ENCODE measurements at places on chromosomes 6 and 20.

DNA sequence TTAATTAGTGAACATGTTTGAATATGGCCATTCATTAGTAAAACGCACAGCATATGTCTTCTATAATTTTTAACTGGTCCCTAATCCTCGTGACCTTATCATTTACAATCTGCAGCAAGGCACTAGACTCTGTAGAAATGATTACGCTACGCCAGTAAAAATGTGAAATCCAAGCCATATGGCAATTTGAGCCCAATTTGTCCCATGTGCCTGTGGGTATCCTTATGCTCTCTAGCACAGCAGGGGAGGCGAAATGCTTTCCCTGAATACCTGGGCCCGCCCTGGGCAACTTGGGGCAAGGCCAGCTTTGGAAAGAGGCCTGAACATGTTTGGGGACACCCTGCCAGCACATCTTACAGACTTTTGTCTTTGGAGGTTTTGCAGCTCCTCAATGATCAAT is 122.7 kb upstream of the AGPAT4 start:
- DNase-seq, result no peak

DNA sequence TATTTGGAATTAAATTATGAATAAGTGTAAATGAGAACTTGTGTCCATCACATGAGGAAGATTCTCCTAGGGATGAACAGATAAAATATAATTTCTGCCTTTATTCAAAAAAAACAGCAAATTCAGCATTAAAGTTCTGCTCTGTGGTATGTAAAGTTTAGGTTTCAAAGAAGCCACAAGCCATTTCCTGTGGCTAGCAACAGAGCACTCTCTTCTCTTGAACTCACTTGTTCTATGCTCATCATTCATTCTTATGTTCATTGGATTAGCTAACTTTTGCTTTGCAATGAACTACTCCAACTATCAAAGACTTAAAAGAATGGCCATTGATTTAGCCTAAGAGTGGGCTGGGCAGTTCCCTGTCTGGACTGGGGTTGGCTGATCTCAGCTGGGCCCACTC is 20.8 kb upstream of the SNRPB2 start:
- peak; percentile 25 for DNase-seq

- DNase-seq, result no peak
These were observed 73.7 kb upstream of the SLC24A3 start for GRCh38 chr20:19138758-19139157.

GRCh38 chr6:35214869-35215664 is 1.3 kb downstream of the SCUBE3 start:
- no peak for DNase-seq

GRCh38 chr6:5094327-5094726 is 9.2 kb downstream of the PPP1R3G start:
- no peak for DNase-seq

DNA sequence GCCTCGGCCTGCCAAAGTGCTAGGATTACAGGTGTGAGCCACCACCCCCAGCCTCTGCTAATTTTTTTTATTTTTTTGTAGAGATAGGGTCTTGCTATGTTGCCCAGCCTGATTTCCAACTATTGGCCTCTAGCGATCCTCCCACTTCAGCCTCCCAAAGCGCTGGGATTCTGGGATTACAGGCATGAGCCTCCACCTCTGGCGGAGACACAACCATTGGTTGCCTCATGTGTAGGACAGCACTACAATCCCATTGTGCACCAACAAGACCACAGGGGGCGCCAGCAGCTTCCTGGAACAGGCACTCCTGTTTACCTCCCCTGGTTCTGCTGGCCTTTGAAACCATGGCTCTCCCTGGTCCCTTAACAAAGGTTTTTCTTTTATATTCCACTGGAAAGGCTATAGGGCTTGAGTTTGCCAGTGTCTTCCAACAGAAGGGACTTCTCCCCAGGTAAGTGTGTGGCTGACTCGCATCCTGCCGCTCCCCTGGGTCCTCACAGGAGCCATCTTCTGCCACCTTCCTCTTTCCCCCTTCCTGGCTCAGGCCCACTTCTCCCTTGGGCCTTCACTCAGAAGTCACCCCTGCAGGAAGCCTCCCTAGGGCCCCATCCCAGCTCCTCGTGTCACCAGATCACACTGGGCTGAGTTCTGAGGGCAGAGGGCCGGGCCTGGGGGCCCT is 39.2 kb upstream of the TLDC2 start:
- DNase-seq, result peak; percentile 8

DNA sequence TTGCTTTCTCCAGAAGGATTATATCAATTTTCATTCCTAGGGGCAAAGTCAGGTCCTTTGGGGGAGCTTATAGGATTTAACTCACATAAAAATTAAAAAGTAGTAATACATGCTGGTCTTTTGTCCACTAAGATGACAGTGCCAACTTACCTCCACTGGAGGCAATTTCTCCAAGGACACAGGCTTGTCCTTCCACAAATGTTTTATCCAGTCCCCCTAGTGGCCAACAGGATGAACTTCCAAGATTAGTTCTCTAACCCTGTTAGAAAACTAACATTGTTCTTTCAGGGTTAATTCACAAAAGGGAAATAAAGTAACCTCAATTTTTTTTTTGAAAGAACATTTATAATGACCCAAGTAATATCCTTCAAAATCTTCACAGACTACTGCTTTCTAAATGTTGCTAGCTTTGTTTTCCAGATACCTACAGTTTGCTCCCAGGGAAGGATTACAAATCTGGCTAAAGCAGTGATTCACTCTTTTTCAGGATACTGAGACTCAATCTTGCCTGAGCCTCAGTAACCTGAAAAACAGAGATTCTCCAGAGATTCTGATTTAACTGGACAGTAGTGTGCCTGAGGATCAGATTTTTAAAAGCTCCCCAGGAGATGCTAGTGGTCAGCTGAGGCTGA is 31.7 kb upstream of the UBR2 start:
- DNase-seq, result peak; percentile 58

GRCh38 chr20:58652606-58653294 is 1.7 kb downstream of the STX16 start:
- DNase-seq, result no peak

DNA sequence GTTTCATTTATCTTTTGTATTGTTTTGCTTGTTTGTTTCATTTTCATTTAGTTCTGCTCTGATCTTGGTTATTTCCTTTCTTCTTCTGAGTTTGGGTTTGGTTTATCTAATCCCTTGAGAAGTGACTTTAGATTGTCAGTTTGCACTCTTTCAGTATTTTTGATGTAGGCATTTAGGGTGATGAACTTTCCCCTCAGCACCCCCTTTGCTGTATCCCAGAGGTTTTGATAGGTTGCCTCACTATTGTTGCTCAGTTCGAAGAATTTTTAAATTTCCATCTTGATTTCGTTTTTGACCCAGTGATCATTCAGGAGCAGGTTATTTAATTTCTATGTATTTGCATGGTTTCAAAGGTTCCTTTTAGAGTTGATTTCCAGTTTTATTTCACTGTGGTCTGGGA is 119.6 kb upstream of the SSTR4 start:
- DNase-seq, result no peak

- no peak for DNase-seq
These were observed 490 bp downstream of the JAG1 start for GRCh38 chr20:10673176-10673841.

DNA sequence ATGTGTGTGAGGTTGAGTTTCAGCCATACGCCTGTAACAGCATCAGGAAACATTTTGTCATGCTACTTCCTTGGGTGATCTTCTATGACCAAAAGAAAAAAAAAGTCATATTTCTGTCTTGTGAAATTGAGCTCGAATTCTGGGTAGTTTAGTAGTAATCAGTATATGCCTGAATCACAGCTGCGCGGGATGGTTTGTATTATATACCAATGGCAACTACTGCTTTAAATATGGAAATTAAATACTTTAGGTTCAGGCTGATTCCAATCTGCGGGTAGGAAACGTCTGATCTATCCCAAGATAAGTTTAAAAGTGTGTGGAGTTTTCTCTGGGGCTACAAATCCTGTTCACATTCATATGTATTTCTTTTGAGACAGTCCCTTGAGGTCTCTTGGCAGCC is 115.6 kb upstream of the FERMT1 start:
- no peak for DNase-seq

DNA sequence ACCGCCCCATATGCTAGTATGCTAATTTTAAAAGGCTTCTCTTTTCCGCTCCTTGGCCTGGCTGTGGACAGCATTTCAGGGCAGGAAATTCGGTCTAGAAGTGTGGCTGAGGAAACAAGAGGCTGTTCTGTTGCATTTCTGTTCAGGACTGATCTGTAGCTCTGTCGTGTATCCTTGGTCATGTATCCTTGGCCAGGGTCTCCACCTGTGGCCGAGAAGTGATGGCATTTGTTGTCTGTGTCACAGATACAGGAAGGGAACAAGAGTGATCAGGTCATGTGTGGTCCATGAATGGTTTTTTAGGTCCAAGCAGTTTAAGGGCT is 300.5 kb upstream of the SUPT3H start:
- DNase-seq, result no peak

GRCh38 chr6:35161266-35161665 is 20.1 kb upstream of the TCP11 start:
- DNase-seq, result no peak

- no peak for DNase-seq
These were observed 1.8 kb downstream of the SSR1 start for GRCh38 chr6:7311176-7311575.

- no peak for DNase-seq
These were observed 36.1 kb downstream of the CTNNBL1 start for GRCh38 chr20:37729909-37730308.

GRCh38 chr20:48783533-48784272 is 44.1 kb downstream of the PREX1 start:
- peak; percentile 53 for DNase-seq

GRCh38 chr6:133632206-133632605 is 256.7 kb upstream of the TCF21 start:
- no peak for DNase-seq

- peak; percentile 30 for DNase-seq
These were observed 15.2 kb downstream of the FAM210B start for GRCh38 chr20:56373942-56374341.

- no peak for DNase-seq
These were observed 1.1 kb downstream of the LRRC1 start for GRCh38 chr6:53795702-53796450.

DNA sequence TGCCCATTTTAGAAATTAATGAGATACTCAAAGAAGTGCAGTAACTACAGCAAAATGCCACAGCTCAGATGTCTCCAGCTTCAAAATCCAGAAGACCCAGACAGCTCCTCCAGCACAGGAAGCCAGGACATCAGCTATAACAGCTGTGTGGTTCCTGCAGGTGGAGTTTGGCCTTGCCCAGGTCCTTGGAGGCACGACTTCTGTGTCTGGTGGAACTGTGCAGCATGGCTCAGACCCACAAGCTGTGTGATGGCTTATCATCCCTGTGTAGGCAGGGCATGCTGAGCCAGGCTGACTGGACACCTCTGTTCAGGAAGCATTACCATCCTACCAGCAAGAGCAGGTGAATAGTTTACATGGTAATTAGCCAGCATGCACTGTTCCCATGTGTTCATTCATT is 26.5 kb upstream of the CD93 start:
- no peak for DNase-seq

DNA sequence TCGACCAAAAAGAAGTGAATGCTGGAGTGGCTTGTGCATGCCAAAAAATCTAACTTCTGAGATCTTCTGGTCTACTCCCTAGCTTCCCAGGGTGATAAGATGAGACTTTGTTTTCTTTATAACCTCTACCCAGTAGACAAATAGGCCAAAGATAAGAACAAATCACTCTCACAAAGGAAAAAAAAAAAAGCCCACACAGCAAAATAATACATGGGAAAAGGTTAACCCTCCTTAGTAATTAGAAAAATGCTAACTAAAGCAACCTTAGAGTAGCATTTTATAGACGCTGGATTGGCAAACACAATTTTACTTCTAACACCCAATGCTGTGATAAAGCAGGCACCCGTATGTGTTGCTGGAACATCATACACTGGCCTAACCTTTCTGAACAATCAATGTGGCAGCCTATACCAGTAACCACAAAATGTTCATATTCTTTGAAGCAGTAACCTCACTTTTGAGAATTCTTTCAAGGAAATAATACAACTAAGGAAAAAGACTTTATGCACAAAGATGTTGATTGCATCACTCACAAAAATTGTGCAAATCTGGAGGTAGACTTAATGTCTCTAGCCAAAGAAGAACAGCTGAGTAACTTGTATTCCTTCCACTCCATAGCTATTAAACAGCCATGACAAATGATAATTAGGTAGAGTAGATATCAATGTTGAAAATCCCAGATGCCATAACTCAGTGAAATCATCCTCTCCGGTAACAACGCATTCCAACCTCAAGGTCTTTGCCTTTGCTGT is 116.3 kb upstream of the QKI start:
- no peak for DNase-seq

DNA sequence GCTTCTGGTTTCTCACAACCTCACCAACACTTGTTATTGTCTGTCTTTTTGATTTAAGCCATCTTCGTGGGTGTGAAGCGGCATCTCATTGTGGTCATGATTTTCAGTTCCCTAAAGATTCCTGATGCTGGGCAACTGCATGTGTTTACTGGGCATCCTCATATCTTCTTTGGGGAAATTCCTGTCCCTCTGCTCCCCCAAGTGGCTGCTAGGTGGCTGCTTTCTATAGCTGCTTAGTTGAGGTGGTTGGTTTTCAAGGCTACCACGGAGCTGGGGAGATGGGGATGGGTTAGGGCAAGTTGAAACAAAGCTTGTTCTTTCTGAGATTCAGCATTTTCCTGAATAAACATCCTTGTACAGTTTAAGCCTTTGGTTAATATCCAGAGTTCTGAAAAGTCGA is 403.9 kb upstream of the SULF2 start:
- no peak for DNase-seq

- peak; percentile 69 for DNase-seq
These were observed 36.5 kb downstream of the PPP1R16B start for GRCh38 chr20:38842026-38842425.

DNA sequence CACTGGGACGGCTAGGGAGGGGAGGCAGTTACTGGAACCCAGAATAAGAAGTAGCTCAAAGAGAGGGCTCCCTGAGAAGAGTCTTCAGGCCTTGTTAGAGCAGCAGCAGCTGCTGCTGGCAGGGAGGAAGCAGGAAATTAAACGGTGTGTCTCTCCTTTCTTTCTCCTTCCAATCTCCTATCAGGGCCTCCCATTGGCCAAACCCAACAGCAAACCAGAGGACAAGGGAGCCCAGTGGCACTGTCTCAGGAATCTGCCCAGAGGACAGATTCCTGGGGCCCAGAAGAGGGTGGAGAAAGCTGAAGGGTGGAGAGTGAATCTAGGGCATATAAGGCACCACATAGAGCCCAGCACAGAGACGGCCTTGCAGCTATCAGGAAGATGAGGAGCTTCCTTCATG is 10.2 kb downstream of the BTN3A1 start:
- DNase-seq, result no peak

DNA sequence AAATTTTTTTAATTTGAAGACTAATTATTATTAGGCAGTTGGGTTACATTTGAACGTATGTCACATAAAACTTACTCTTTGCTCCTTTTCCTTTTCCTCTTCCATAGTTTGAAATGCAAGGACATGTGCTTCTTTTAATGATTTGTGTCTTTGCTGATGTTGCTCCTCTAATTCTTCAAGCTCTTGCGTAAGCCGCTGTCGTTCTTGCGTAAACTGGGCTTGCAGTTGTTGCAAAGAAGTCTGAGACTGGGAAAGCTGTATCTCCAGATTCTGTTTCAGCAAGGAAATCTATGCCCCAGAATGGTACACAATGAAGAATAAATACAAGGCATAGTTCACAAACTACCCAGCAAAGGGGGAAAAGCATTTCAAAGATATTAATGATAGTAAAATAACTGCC is 45.1 kb upstream of the MCM9 start:
- no peak for DNase-seq

GRCh38 chr20:38452880-38453624 is 17.9 kb upstream of the SNHG17 start:
- DNase-seq, result no peak

All from CD4-positive, alpha-beta T cell treated with Interleukin-15 for 4 hours (primary cell).